Testis (tissue), 5 donors: ENCODE measurements at places on chromosomes 6 and 20. TPM values are rescaled to one million over a fixed set of nuclear protein-coding genes. Genes with fewer than 3 reads are reported as not detected.

Gene MAD2L1BP
- polyA plus RNA-seq, result 38.3 TPM

GRCh38 chr6:151391471-151392413 lies at the start of gene ZBTB2:
ZBTB2 (minus strand) TSS chr6:151391559; CDS start chr6:151373637, 17,922 bp downstream.
- H3K36me3 ChIP-seq, result no peaks in the 10 kb centered on the region
- H3K27ac ChIP-seq, result peak within 1 kb of the TSS; percentile 100
- H3K4me1 ChIP-seq, result peaks cover 45% of the 10 kb centered on the region
- DNase-seq, result peak; percentile 70
- no peaks in the 10 kb centered on the region for H3K27me3 ChIP-seq

- no peaks in the 10 kb centered on the region for H3K36me3 ChIP-seq
- no peaks in the 10 kb centered on the region for H3K27me3 ChIP-seq
- H3K4me3 ChIP-seq, result peak overlapping the region; percentile 34
- DNase-seq, result peak; percentile 68
- H3K27ac ChIP-seq, result no peak overlapping the region
These were observed 292.6 kb upstream of the MARCKS start for GRCh38 chr6:113564371-113565171.

Gene C4A
- polyA plus RNA-seq, result 114 TPM

GRCh38 chr6:126805861-126806260 lies 312.6 kb upstream of the RSPO3 start:
- no peaks in the 10 kb centered on the region for H3K36me3 ChIP-seq
- no peaks in the 10 kb centered on the region for H3K27me3 ChIP-seq
- no peak for DNase-seq
- H3K4me3 ChIP-seq, result no peak overlapping the region
- no peaks in the 10 kb centered on the region for H3K4me1 ChIP-seq

Gene KLHDC3
- 422 TPM for polyA plus RNA-seq

Gene ASXL1
- 101 TPM for polyA plus RNA-seq

Gene ME1
- polyA plus RNA-seq, result 28.0 TPM

DNA sequence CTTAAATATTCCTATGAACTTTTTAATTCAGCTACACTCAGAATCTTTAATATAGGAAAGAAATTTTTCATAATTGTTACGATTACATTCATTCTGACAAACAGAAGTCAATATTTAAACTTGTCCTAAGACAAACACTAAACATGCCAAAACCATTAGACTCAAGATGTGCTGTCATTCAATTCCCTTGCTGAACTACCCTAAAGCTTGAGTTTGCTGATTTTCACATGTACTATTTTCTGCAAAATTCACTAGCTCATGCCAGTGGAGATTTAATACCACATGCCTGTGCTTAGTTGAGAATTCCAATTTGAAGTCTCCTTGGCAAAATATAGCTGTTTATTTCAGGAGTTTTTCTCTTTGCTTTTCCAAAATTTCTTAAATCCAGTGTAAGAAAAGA lies 448.0 kb downstream of the COL12A1 start:
- DNase-seq, result no peak
- no peaks in the 10 kb centered on the region for H3K27me3 ChIP-seq
- H3K4me1 ChIP-seq, result no peaks in the 10 kb centered on the region
- H3K27ac ChIP-seq, result no peak overlapping the region
- H3K36me3 ChIP-seq, result no peaks in the 10 kb centered on the region

Gene LY86
- polyA plus RNA-seq, result 3.5 TPM

DNA sequence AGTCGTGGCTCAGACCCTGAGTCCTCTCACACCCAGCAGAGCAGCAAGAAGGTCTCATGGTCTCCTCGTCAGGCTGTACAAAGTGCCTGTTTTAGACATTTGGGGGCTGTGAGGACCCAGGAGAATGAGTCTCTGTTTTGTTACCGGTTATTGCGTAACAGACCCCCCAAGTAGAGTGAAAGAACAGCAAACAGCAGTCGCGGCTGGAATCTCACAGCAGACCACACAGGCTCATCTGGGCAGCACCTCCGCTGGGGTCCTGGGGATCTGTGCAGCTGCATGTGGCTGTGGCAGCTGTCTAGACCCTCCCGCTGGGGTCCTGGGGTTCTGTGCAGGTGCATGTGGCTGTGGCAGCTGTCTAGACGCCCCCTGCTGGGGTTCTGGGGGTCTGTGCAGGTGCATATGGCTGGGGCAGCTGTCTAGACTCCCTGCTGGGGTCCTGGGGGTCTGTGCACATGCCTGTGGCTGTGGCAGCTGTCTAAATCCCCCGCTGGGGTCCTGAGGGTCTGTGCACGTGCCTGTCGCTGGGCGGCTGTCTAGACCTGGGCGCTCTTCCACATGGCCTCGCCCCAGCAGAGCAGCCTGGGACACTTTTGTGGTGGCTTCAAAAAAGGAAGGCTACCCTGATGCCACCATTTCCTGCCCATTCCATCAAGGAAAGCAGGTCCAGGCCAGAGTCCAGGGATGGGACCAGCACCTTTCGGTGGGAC lies 24.7 kb downstream of the ENTPD6 start:
- peak overlapping the region; percentile 84 for H3K27ac ChIP-seq
- no peaks in the 10 kb centered on the region for H3K36me3 ChIP-seq
- no peak overlapping the region for H3K4me3 ChIP-seq
- H3K27me3 ChIP-seq, result no peaks in the 10 kb centered on the region
